ENCODE measurements at places on chromosomes 4 and X.

GRCh38 chr4:42655269-42655637 lies 1.7 kb downstream of the ATP8A1 start:
- peaks cover 3% of the 10 kb centered on the region for H3K4me1 ChIP-seq
- H3K36me3 ChIP-seq = no peaks in the 10 kb centered on the region
- no peak for DNase-seq
- H3K27ac ChIP-seq = no peak overlapping the region
- H3K4me3 ChIP-seq = no peak overlapping the region

- H3K27me3 ChIP-seq = no peaks in the 10 kb centered on the region
- H3K4me3 ChIP-seq = no peak overlapping the region
- H3K36me3 ChIP-seq = no peaks in the 10 kb centered on the region
- no peaks in the 10 kb centered on the region for H3K4me1 ChIP-seq
Observed at GRCh38 chrX:150651906-150652305, 41.3 kb upstream of the MTMR1 start.

DNA sequence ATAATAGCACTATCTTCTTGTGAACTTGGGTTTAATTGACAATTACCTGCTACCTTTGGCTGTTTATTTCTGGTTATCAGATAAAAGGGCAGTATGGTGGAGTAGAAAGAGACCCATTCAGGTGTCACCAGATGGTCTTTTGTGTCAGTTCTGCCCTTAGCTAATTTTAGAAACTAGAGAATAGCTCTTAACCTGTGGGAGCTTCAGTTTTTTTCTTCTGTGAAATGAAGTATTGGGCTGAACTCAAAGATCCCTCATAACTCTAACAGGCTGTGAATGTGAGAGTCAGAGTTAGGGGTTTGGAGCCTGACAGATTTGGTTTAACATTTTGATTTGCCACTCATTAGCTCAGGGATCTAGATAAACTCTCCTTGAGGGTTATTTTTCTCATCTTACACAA lies 335.2 kb downstream of the PPP1R2C start:
- H3K36me3 ChIP-seq = no peaks in the 10 kb centered on the region
- no peak overlapping the region for H3K4me3 ChIP-seq
- DNase-seq = no peak
- H3K27me3 ChIP-seq = no peaks in the 10 kb centered on the region

GRCh38 chrX:81202456-81202819 lies 536 bp downstream of the SH3BGRL start:
- H3K27ac ChIP-seq = no peak overlapping the region
- H3K4me1 ChIP-seq = no peaks in the 10 kb centered on the region
- H3K36me3 ChIP-seq = no peaks in the 10 kb centered on the region

DNA sequence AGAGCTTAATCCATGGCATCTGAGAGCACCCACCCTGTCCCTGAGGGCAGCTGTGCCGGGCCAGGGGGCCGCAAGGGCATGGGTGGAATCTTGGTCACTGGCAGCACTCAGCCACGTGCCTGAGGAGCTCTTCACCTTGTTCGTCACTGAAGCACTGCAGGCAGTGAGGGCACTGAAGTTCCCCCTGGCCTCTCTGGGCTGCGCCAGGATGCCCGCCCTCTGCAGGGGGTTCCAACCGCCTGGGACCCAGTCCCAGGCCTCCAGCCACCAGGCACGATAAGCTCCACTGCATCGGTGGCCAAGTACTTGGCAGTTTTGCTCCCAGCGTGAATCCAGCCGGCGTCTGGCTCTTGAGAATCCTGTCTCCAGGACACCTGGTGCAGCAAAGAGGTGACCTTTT lies 96.4 kb upstream of the MED14 start:
- no peaks in the 10 kb centered on the region for H3K27me3 ChIP-seq
- DNase-seq = no peak
- H3K4me3 ChIP-seq = no peak overlapping the region

DNA sequence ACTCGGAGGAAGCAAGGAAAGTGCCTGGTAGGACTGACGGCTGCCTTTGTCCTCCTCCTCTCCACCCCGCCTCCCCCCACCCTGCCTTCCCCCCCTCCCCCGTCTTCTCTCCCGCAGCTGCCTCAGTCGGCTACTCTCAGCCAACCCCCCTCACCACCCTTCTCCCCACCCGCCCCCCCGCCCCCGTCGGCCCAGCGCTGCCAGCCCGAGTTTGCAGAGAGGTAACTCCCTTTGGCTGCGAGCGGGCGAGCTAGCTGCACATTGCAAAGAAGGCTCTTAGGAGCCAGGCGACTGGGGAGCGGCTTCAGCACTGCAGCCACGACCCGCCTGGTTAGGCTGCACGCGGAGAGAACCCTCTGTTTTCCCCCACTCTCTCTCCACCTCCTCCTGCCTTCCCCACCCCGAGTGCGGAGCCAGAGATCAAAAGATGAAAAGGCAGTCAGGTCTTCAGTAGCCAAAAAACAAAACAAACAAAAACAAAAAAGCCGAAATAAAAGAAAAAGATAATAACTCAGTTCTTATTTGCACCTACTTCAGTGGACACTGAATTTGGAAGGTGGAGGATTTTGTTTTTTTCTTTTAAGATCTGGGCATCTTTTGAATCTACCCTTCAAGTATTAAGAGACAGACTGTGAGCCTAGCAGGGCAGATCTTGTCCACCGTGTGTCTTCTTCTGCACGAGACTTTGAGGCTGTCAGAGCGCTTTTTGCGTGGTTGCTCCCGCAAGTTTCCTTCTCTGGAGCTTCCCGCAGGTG lies 637 bp downstream of the AR start:
- H3K27ac ChIP-seq = no peak overlapping the region
- peaks cover 10% of the 10 kb centered on the region for H3K4me1 ChIP-seq
- no peaks in the 10 kb centered on the region for H3K27me3 ChIP-seq
- no peaks in the 10 kb centered on the region for H3K36me3 ChIP-seq

GRCh38 chr4:8301851-8302730 lies 32.5 kb downstream of the HTRA3 start:
- no peaks in the 10 kb centered on the region for H3K27me3 ChIP-seq
- peaks cover 4% of the 10 kb centered on the region for H3K4me1 ChIP-seq
- no peak overlapping the region for H3K27ac ChIP-seq
- no peak for DNase-seq

GRCh38 chr4:163194593-163194992 lies 27.9 kb upstream of the NAF1 start:
- DNase-seq = no peak
- H3K36me3 ChIP-seq = no peaks in the 10 kb centered on the region
- H3K27ac ChIP-seq = no peak overlapping the region
- no peaks in the 10 kb centered on the region for H3K27me3 ChIP-seq
- H3K4me3 ChIP-seq = no peak overlapping the region

GRCh38 chr4:35464964-35465528 lies 779.3 kb downstream of the ARAP2 start:
- H3K4me1 ChIP-seq = no peaks in the 10 kb centered on the region
- H3K4me3 ChIP-seq = no peak overlapping the region
- no peaks in the 10 kb centered on the region for H3K27me3 ChIP-seq

DNA sequence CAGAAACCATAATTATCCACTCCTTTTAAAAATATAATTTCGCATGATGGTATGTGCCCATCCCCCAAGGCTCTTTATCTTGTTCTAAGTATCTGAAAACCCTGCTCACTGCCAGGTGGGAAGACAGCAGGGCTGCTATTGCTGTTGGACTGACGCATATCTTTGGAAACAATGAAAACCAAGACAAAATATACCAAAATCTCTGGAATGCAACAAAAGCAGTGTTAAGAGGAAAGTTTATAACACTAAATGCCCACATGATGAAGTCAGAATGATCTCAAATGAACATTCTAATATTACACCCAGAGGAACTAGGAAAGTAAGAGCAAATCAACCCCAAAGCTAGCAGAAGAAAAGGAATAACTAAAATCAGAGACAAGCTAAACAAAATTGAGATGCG lies 162.0 kb downstream of the FAM47B start:
- no peaks in the 10 kb centered on the region for H3K4me1 ChIP-seq
- H3K36me3 ChIP-seq = no peaks in the 10 kb centered on the region
- H3K27ac ChIP-seq = no peak overlapping the region
- H3K27me3 ChIP-seq = no peaks in the 10 kb centered on the region
- DNase-seq = no peak
- no peak overlapping the region for H3K4me3 ChIP-seq

- DNase-seq = no peak
- peaks cover 3% of the 10 kb centered on the region for H3K4me1 ChIP-seq
- no peak overlapping the region for H3K4me3 ChIP-seq
- no peaks in the 10 kb centered on the region for H3K36me3 ChIP-seq
Observed at GRCh38 chrX:107775000-107775733, 420 bp downstream of the TSC22D3 start.

- DNase-seq = no peak
- no peak overlapping the region for H3K27ac ChIP-seq
- H3K4me3 ChIP-seq = no peak overlapping the region
- no peaks in the 10 kb centered on the region for H3K4me1 ChIP-seq
- no peaks in the 10 kb centered on the region for H3K27me3 ChIP-seq
Observed at GRCh38 chr4:120773641-120774040, 148.9 kb downstream of the PRDM5 start.

DNA sequence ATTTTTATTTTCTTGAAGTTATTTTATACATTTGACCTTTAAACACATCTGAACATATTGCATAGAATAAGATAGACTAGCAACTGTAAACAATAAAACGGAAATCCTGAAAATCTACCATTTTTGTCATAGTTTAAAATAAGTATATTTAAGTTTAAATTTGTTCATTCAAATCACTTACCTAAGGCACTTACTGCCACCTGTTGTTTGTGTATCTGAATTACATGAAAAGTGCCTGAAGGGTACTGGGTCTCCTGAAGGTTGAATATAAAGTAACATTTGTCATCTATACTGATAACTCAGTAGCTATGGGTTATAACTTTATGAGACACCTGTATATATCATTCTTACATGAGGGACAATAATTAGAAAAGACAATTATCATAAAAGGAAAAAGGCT lies 38.6 kb downstream of the TRPC5 start:
- no peaks in the 10 kb centered on the region for H3K4me1 ChIP-seq
- no peaks in the 10 kb centered on the region for H3K27me3 ChIP-seq
- no peaks in the 10 kb centered on the region for H3K36me3 ChIP-seq
- H3K4me3 ChIP-seq = no peak overlapping the region
- DNase-seq = peak; percentile 63

- no peaks in the 10 kb centered on the region for H3K36me3 ChIP-seq
- H3K27me3 ChIP-seq = no peaks in the 10 kb centered on the region
- DNase-seq = no peak
- H3K4me3 ChIP-seq = no peak overlapping the region
Observed at GRCh38 chr4:79210636-79211049, 115.2 kb downstream of the NAA11 start.

DNA sequence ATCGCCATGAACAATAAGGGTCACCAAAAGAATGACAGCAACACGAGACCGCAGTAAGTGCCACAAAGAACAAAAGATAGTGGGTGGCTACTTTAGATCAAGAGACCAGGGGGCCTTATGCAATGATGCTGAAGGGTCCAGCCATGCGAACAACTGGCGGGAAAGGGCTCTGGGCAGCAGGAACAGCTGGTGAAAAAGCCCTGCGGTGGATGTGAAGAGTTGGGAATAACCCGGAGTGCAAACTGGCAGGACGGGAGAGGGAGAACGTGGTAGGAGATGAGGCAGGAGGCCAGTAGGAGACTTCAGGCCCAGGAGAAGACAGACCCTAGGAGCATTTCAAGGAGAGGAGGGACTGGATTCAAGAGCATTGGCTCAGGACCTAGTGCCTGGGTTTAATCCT lies 120.2 kb downstream of the AFAP1 start:
- peaks cover 18% of the 10 kb centered on the region for H3K36me3 ChIP-seq
- no peak overlapping the region for H3K4me3 ChIP-seq
- no peaks in the 10 kb centered on the region for H3K27me3 ChIP-seq
- H3K27ac ChIP-seq = no peak overlapping the region
- H3K4me1 ChIP-seq = no peaks in the 10 kb centered on the region
- no peak for DNase-seq

DNA sequence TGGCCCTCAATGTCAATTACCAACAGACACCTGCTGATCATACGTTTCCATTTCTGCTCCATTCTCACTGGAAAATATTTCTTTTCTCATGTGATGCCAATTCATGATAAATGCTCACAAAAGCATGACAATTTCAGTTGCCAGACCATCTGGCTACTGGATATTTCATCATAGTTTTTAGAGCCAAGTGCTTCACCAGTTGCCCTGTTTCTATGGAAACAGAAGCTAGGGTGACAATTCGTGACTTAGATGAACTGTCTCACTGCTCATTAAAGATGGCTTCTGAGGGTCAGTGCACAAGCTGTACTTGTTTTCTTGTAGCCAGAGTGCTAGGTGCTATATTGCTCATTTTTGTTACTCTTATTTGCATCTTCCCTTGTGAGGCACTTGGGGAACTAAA lies 184.9 kb downstream of the COMMD8 start:
- H3K27me3 ChIP-seq = no peaks in the 10 kb centered on the region
- H3K36me3 ChIP-seq = no peaks in the 10 kb centered on the region
- no peak overlapping the region for H3K4me3 ChIP-seq
- no peak overlapping the region for H3K27ac ChIP-seq
- H3K4me1 ChIP-seq = no peaks in the 10 kb centered on the region

DNA sequence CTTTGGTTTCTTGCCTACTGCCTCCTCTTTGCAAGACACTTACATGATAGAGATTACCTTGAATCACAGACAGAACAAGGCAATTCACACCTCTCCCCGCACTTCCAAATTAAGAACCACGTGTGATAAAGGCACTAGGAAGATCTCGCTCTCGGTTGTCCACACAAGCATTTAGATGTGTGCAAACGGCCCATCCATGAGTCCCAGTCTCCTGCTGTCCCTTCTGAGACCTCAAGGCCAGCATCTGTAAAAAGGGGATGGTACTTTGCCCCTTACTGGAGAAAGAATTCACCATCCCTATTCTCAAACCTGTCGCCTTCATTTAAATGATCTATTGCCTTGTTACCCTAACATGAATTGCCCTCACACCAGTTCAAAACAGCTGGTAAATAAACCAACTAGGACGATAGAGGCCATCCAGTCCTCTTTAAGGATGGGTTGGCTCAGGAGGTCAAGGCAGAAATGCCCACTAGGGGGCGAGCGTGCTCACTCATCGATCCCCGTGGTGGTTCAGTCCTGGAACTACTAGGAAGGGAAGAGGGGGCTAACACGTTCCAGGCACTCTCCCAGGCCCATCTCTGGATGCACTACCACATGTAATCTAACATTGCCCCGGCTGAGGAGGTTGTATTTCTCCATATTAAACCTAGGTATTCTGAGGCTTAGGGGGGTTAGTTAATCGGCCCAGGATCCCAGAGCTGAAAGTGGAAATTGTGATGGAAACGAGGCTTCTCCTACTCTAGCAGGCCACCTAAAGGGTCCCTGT lies 95.8 kb downstream of the DHX15 start:
- no peak overlapping the region for H3K4me3 ChIP-seq
- no peaks in the 10 kb centered on the region for H3K4me1 ChIP-seq
- no peak overlapping the region for H3K27ac ChIP-seq
- no peaks in the 10 kb centered on the region for H3K36me3 ChIP-seq

- no peaks in the 10 kb centered on the region for H3K27me3 ChIP-seq
- no peak for DNase-seq
- H3K4me1 ChIP-seq = peaks cover 6% of the 10 kb centered on the region
Observed at GRCh38 chr4:108622022-108622421, 1.6 kb downstream of the RPL34 start.

- no peaks in the 10 kb centered on the region for H3K36me3 ChIP-seq
- H3K4me1 ChIP-seq = no peaks in the 10 kb centered on the region
- H3K4me3 ChIP-seq = no peak overlapping the region
- no peaks in the 10 kb centered on the region for H3K27me3 ChIP-seq
- DNase-seq = no peak
Observed at GRCh38 chr4:85557016-85557901, 82.3 kb downstream of the ARHGAP24 start.

- no peaks in the 10 kb centered on the region for H3K27me3 ChIP-seq
- H3K4me3 ChIP-seq = no peak overlapping the region
- no peak for DNase-seq
- H3K36me3 ChIP-seq = no peaks in the 10 kb centered on the region
- peak overlapping the region; percentile 78 for H3K27ac ChIP-seq
- no peaks in the 10 kb centered on the region for H3K4me1 ChIP-seq
Observed at GRCh38 chrX:116009861-116010710, 160.5 kb upstream of the AGTR2 start.

- H3K27ac ChIP-seq = no peak overlapping the region
- H3K4me1 ChIP-seq = no peaks in the 10 kb centered on the region
- H3K4me3 ChIP-seq = no peak overlapping the region
- no peaks in the 10 kb centered on the region for H3K36me3 ChIP-seq
- DNase-seq = no peak
Observed at GRCh38 chrX:24387724-24388123, 27.3 kb downstream of the SUPT20HL1 start.

Measured in trophoblast cell (in vitro differentiated cells and primary cell).